ENCODE measurements at places on chromosomes 2 and 18. TPM values are rescaled to one million over a fixed set of nuclear protein-coding genes. Genes with fewer than 3 reads are reported as not detected.

The COBLL1 gene
- 17.0 TPM for total RNA-seq

The CPLX4 gene
- total RNA-seq: not detected

The PARD3B gene
- 6.5 TPM for total RNA-seq

The SCYGR5 gene
- not detected for total RNA-seq

GRCh38 chr2:33458248-33458819, 18.1 kb upstream of the RASGRP3 start:
- no peak for DNase-seq

- DNase-seq: no peak
Observed at GRCh38 chr18:65282096-65282495, 468.7 kb upstream of the CDH7 start.

GRCh38 chr2:171554991-171555615, 32.8 kb downstream of the CYBRD1 start:
- DNase-seq: no peak

- no peak for DNase-seq
Observed at GRCh38 chr2:225184948-225185347, 142.7 kb upstream of the DOCK10 start.

Measured in left ventricle myocardium superior (tissue), 1 donor.